ENCODE measurements at places on chromosomes 5 and 9. TPM values are rescaled to one million over a fixed set of nuclear protein-coding genes. Genes with fewer than 3 reads are reported as not detected.

GRCh38 chr9:124260769-124261603, 3.2 kb downstream of the NEK6 start:
- peak overlapping the region; percentile 75 for H3K27ac ChIP-seq
- DNase-seq, result no peak
- H3K27me3 ChIP-seq, result no peaks in the 10 kb centered on the region

DNA sequence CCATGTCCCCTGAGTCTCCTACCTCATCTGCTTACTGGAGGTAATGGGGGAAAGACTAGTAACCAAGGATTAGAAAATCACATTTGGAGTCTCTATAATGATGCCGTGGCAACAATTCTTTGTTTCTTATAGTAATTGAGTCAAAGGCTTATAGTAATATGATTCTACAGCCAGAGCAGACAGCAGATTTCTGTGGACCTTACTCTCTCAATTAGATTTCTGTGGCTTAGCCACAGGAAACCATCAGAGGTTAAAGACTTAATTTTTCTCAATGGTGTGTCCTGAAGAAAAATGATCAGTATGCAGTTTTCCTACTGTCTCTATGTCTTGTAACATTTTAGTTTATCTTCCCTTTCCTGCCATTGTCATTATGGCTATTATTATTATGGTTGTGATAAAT, 59.3 kb upstream of the CD180 start:
- no peak for DNase-seq
- no peaks in the 10 kb centered on the region for H3K27me3 ChIP-seq
- H3K4me1 ChIP-seq, result no peaks in the 10 kb centered on the region
- H3K36me3 ChIP-seq, result no peaks in the 10 kb centered on the region

- H3K36me3 ChIP-seq, result no peaks in the 10 kb centered on the region
- DNase-seq, result no peak
- no peaks in the 10 kb centered on the region for H3K4me1 ChIP-seq
- no peak overlapping the region for H3K27ac ChIP-seq
- H3K27me3 ChIP-seq, result no peaks in the 10 kb centered on the region
- H3K4me3 ChIP-seq, result no peak overlapping the region
These were observed 7.1 kb upstream of the PCA3 start for GRCh38 chr9:76756941-76757673.

Gene PCDHGA10
- 3.6 TPM for total RNA-seq

- H3K27me3 ChIP-seq, result no peaks in the 10 kb centered on the region
- no peaks in the 10 kb centered on the region for H3K36me3 ChIP-seq
- H3K27ac ChIP-seq, result no peak overlapping the region
- H3K4me1 ChIP-seq, result peaks cover 4% of the 10 kb centered on the region
These were observed 19.3 kb downstream of the KYAT1 start for GRCh38 chr9:128862401-128862851.

Gene NR5A1
- not detected for total RNA-seq

Gene CYLC2
- not detected for total RNA-seq

DNA sequence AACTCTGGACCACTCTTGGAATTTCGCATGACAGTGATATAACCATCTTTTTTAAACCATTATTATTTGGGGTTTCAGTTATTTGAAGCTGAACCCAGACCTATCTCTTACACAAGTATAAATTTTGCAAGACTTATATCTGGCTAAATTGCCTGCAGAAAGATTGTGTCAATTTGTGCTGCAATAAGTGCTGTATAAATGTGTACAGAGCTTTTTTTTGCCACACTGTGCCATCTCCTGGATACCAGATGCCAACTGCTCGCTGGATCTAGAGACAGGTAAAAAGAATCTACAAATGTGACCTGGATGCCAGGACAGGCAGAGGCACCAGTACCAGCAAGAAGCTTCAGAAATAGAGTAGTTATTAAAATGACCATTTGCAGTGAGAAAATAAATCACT, 25.9 kb upstream of the TTC39B start:
- no peak for DNase-seq
- H3K27ac ChIP-seq, result peak overlapping the region; percentile 82
- H3K36me3 ChIP-seq, result no peaks in the 10 kb centered on the region
- no peak overlapping the region for H3K4me3 ChIP-seq
- H3K4me1 ChIP-seq, result peaks cover 34% of the 10 kb centered on the region

Gene BHMT
- total RNA-seq, result not detected

DNA sequence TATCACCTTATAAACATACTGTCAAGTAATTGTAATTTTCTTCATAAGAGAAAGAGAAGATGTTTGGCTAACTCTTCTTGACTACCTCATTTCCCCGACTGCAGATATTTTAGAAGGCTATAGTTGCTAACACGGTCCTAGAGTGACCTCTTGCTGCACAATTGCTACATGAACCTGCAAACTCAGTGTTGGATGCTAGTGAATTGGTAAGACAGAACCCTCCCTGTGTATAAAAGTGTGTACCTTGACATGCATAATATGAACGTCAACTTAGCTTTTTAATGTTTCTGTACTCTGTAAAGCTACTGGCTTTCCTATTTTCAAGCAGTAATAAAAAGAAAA, 46.7 kb upstream of the CER1 start:
- H3K36me3 ChIP-seq, result no peaks in the 10 kb centered on the region
- no peaks in the 10 kb centered on the region for H3K4me1 ChIP-seq
- no peak overlapping the region for H3K4me3 ChIP-seq

DNA sequence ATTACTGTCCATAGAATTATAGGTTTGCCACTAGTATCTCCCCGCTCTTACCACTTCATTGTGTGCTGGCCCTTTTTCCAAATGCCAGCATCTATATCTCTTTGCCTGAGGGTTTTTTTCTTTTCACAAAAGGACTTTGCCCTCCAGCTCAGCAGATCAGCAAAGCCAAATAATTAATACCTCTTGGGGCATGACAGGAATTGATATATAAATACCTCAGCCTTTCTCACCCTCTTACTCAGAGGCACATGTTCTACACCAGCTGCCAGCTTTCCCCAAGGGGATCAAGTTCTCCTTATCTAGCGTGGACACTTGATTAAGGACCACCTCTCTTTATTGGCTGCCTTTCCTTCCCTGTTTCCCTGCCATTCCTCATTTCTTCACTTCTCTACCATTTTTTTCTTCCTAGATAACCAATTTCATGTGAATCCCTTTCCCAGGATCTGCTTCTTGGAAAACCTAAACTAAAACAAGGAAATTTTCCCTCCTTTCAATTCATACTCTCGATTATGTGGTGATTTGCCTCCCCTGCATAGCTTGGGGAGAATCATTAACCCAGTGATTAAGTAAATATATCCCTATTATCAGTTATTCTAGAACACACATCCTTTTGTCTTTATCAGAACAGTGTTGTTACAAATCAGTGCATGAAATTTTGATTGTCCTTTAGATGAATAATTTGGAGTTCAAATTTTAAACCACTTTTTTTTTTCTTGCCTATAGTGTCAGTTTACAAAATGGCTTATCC, 6.9 kb upstream of the NUDT12 start:
- H3K36me3 ChIP-seq, result no peaks in the 10 kb centered on the region
- H3K4me1 ChIP-seq, result peaks cover 17% of the 10 kb centered on the region
- peak; percentile 9 for DNase-seq

GRCh38 chr9:34363619-34364351, 12.9 kb downstream of the MYORG start:
- no peaks in the 10 kb centered on the region for H3K27me3 ChIP-seq
- H3K4me1 ChIP-seq, result no peaks in the 10 kb centered on the region
- no peak overlapping the region for H3K27ac ChIP-seq
- no peak for DNase-seq

- H3K27ac ChIP-seq, result no peak overlapping the region
- H3K4me3 ChIP-seq, result no peak overlapping the region
- no peak for DNase-seq
- H3K36me3 ChIP-seq, result no peaks in the 10 kb centered on the region
These were observed 5.0 kb downstream of the NOP16 start for GRCh38 chr5:176383248-176383905.

DNA sequence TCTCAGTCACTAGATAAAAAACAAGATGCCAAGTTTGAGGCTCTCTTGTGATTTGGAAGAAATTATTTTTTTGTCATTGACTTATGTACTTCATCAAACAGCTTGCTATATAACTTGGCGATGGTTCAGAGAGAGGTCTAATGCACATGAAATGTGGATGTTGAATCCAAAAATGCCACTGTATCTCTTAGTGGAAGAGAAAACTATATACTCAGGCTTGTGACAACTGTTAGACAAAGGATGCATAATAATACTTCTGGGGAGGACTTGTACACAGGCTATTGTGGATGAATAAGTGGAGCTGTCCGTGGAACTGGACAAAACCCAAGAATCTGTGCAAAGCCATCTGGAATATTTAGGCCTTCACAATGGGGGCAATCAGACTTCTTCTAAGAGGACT, 162.9 kb upstream of the NMUR2 start:
- H3K36me3 ChIP-seq, result no peaks in the 10 kb centered on the region
- H3K4me1 ChIP-seq, result no peaks in the 10 kb centered on the region
- DNase-seq, result no peak
- H3K27ac ChIP-seq, result no peak overlapping the region
- H3K4me3 ChIP-seq, result no peak overlapping the region

GRCh38 chr9:86644675-86645034, 290.4 kb upstream of the TUT7 start:
- no peaks in the 10 kb centered on the region for H3K36me3 ChIP-seq
- no peak for DNase-seq
- peaks cover 1% of the 10 kb centered on the region for H3K27me3 ChIP-seq
- H3K4me1 ChIP-seq, result 0 out of 2 replicates have a peak, but pooled peaks cover 3% of the 10 kb centered on the region

GRCh38 chr5:162209005-162209605, 141.5 kb downstream of the GABRG2 start:
- H3K36me3 ChIP-seq, result no peaks in the 10 kb centered on the region
- no peak overlapping the region for H3K27ac ChIP-seq
- H3K4me3 ChIP-seq, result no peak overlapping the region
- H3K27me3 ChIP-seq, result no peaks in the 10 kb centered on the region
- H3K4me1 ChIP-seq, result no peaks in the 10 kb centered on the region
- peak; percentile 66 for DNase-seq

- no peak overlapping the region for H3K27ac ChIP-seq
- H3K4me3 ChIP-seq, result no peak overlapping the region
- no peaks in the 10 kb centered on the region for H3K27me3 ChIP-seq
- H3K36me3 ChIP-seq, result no peaks in the 10 kb centered on the region
- DNase-seq, result no peak
- no peaks in the 10 kb centered on the region for H3K4me1 ChIP-seq
These were observed 330.1 kb downstream of the MAN2A1 start for GRCh38 chr5:110019780-110020179.
